Fibroblast of skin of scalp (primary cell): ENCODE measurements at places on chromosomes 3 and 15.

- DNase-seq: peak; percentile 98
Measured at GRCh38 chr15:50424066-50424890, at the start of gene USP8. Gene USP8 (plus strand): TSS chr15:50424405. CDS start chr15:50439074, 14,669 bp downstream.

DNA sequence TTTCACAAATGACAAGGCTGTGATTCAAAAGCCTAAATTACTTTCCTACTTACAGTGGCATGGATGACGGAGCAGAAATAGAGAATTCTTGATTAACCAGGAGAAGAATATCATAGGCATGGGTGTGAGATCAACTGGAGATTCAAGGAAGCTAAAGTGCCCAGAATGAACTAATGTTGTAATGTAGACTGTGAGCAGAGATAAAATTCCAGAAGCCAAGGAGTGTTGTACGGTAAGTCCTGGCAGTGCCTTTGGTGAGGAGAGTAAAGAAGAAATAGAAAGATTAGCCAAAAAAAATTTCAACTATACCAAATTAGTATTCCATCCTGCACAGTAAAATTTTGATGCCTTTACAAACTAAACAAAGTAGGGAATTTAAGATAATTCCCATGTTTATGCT is 75.9 kb downstream of the ZBTB20 start:
- DNase-seq: no peak

- DNase-seq: no peak
Measured at GRCh38 chr3:169627073-169627472, 36.4 kb downstream of the MECOM start.

DNA sequence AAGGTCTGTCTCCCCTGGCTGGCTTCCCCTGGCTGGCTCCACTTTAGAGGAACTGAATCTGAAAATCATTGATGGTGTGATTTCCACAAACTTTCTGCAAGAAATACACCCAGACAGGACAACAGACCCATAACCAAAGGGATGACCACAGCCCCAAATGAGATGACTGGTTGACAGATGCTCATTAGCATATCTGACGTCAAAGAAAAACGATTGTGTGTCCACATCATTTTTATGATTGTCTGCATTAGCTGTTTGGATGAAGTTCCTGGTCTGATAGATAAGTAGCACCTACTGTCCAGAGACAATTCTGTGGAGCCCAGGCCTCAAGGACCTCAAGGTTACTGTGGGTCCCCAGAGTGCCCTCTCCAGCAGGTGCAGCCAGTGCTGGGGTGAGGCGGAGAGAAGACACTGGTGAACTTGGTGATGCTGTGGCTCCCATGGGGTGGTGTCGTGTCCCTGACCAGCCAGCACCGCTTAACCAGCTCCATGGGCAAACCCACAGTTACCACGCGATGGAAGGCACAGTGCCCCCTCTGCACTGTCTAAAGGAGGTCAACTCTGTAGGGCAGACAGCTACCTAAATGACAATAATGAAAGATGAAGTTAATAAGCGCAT is 127.4 kb downstream of the NSMCE3 start:
- no peak for DNase-seq

DNA sequence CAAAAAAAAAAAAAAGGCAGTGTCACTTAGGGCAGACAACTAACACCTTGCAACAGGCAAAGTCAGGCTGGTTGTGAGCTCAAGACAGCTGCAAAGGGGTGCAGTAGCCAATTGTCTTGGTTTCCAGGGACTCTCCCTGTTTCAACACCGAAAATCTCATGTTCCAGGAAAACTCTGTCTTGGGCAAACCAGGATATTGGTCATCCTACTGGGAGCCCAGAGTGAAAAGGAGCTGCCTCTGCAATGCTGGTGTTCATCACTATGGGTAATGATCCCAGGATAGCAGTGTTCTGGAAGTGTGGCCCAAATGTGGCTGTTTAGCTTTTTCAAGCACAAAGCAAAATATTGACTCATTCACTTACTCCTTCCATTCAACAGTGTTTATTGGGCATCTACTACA is 82.6 kb downstream of the ARHGAP31 start:
- no peak for DNase-seq

GRCh38 chr15:77402740-77403379 is 17.0 kb downstream of the PEAK1 start:
- DNase-seq: peak; percentile 87
